H1 (cell line): ENCODE measurements at places on chromosomes 16 and 17. TPM values are rescaled to one million over a fixed set of nuclear protein-coding genes. Genes with fewer than 3 reads are reported as not detected.

Gene SRRM2
- 563 and 579 TPM in 2 replicates for total RNA-seq

Gene TP53TG3
- total RNA-seq = not detected in 2 replicates

Gene IRX3
- 1.6 and 2.9 TPM in 2 replicates for total RNA-seq

Gene FOXF1
- total RNA-seq = not detected in 2 replicates

Gene LYZL6
- not detected in 2 replicates for total RNA-seq

Gene RTN4RL1
- total RNA-seq = 0.11 TPM in 1 of 2 replicates, not detected in the other

Gene DNAAF8
- total RNA-seq = 0.17 TPM in 1 of 2 replicates, not detected in the other

DNA sequence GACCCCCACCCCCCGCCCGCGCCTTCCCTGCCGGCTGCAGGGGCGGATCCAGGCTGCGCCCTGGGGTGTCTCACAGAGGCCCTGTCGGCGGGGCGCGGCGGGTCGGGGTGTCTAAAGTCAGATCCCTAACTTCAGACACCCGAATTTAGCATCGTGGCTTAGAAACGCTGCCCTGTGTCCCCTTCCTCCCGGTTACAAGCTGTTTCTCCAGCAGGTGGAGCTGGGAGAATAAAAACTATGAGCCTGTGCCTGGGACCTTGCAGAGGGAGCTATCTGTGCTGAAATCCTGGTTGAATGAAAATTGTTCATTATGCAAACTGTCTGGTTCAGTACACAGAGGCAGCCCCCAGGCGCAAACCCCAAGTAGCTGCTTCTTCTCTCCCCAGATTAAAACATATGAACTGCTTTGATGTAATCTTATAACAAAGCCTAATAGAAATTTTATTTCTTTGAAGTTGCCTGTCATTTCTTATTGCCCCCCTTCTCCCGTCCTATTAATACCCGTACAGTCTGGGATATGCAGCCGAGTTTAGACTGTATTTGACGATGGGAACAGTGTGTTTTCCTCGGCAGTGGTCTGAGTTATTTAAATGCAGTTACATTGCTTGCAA, 79.0 kb downstream of the RPA1 start:
- no peak overlapping the region for H3K27ac ChIP-seq
- no peaks in the 10 kb centered on the region for H3K36me3 ChIP-seq
- no peak overlapping the region for H3K4me3 ChIP-seq
- peaks cover 85% of the 10 kb centered on the region for H3K27me3 ChIP-seq

GRCh38 chr17:76548378-76549214, 8.8 kb downstream of the PRCD start:
- H3K4me1 ChIP-seq = peaks cover 4% of the 10 kb centered on the region
- no peak for DNase-seq
- no peaks in the 10 kb centered on the region for H3K27me3 ChIP-seq
- no peaks in the 10 kb centered on the region for H3K36me3 ChIP-seq
- no peak overlapping the region for H3K27ac ChIP-seq
- no peak overlapping the region for H3K4me3 ChIP-seq

DNA sequence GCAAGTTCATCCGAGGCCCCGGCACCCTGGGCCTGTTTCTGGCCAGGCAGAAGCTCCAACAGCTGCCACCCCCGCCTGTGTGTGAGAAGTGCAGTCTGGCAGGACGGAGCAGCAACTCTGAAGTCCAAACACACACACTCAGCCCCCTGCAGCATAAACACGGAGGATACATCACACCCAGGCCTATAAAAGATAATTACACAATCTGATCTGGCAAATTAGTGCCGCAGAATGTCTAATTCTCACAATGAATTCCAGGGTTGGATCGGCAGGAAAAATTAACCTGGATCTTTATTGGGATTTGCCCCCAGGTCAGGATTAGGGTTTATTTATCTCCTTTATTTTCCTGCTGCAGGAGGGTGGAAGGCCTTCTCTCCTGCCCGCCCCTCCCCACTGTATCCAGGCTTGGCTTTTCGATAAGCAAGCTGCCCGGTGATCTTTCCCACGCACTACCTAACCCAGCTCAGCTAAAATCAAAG, 311.4 kb downstream of the SOX9 start:
- H3K4me3 ChIP-seq = no peak overlapping the region
- H3K36me3 ChIP-seq = no peaks in the 10 kb centered on the region
- H3K27me3 ChIP-seq = no peaks in the 10 kb centered on the region
- H3K4me1 ChIP-seq = no peaks in the 10 kb centered on the region
- no peak for DNase-seq
- H3K27ac ChIP-seq = no peak overlapping the region

DNA sequence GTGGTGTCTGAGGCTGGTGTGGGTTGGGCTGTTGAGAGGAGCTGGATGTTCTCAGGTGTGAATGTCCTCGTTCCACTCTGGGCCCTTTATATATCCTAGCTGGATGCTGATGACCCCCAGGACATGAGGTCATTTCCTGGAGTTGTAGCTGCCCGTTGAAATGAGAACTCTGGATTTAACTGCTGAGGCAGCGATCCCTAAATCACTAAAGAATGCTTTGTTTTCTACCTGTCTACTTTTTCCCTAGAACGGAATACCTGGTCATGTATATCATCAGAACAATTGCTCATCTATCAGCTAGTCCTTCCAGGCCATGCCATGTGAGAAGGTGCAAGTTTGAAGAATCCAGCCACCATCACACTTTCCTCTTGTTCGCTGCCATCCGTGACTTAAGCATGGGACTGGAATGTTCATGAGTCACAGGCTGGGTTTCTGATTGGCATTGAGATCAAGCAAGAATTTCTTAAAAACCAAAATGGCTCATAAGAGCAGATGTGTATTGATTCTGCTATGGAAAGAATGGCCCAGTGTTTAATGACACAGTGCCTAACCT, at the start of gene KRTAP2-3:
Gene KRTAP2-3, minus strand, starts transcription at position 63 of the 553 bp plus-strand sequence. CDS start 64 bp downstream, outside the sequence.
- no peaks in the 10 kb centered on the region for H3K4me1 ChIP-seq
- no peak within 1 kb of the TSS for H3K4me3 ChIP-seq
- DNase-seq = no peak
- H3K36me3 ChIP-seq = no peaks in the 10 kb centered on the region
- H3K27ac ChIP-seq = no peak within 1 kb of the TSS

GRCh38 chr16:24141466-24141865, 114.7 kb upstream of the CACNG3 start:
- H3K36me3 ChIP-seq = no peaks in the 10 kb centered on the region
- H3K4me3 ChIP-seq = no peak overlapping the region
- H3K4me1 ChIP-seq = peaks cover 24% of the 10 kb centered on the region
- no peaks in the 10 kb centered on the region for H3K27me3 ChIP-seq

- H3K4me1 ChIP-seq = no peaks in the 10 kb centered on the region
- H3K36me3 ChIP-seq = no peaks in the 10 kb centered on the region
- H3K27me3 ChIP-seq = no peaks in the 10 kb centered on the region
- H3K4me3 ChIP-seq = no peak overlapping the region
- no peak for DNase-seq
These were observed 6.8 kb downstream of the CCL7 start for GRCh38 chr17:34276826-34277225.

DNA sequence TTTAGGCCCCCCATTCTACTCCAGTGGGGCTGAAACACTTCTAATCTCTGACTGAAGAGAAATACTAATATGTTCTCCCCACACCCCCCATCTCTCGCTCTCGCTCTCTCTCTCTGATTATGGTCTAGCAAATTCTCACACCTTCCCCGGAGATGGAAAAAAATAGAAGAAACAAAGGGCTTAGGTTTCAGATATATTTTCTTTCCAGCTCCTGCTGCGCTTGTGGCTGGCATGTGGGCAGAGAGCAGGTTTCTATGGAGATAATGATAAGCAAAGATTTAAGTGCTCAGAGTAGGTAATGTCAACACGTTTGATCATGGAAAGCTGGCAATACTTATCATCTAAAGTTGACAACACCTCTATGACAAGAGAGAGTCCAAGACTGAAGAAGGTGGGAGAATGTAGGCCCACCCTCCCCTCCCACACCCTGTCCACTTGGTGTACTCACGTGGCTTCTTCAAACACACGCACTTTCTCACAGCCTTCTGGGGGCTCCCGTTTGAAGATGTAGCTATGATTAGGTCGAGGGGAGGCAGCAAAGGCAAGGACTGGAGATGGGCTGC, 8.0 kb upstream of the SLC35B1 start:
- peaks cover 41% of the 10 kb centered on the region for H3K36me3 ChIP-seq
- no peak overlapping the region for H3K27ac ChIP-seq
- H3K27me3 ChIP-seq = no peaks in the 10 kb centered on the region

DNA sequence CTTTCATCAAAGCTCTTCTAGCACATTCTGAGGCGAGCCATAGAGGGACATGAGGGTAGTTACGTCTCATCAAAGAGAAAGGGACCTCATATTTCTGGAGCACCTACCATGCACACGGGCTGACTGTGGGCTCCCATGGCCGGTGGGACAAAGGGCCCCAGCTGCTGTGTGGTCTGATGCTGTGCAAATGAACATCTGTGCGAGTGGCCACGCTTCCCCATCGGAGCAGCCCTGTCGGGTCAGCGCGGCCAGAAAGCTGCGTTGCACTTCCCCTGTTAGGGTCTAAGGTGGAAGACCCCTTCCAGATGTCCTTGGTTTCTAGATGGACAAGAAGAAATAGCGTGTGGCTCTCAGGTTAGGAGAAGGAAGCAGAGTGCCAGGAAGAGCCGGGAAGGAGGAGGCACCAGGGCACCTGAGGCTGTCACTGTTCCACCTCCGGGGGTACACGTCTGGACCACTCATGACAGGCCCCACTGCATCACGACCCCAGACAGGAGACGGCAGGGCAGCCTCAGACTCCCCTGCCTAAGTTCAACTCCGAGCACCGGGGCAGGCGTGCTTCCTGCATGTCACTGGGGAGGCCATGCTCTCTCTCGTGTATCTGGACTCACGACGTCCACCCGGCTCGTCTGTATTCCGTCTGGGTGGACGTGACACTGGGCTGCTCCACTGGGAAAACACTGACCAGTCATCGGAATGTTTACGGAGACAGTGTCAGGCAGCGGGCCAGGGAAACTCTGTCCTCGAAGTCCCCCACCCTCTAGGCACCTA, 8.5 kb upstream of the BAIAP2 start:
- H3K27ac ChIP-seq = no peak overlapping the region
- H3K4me3 ChIP-seq = no peak overlapping the region

- H3K4me1 ChIP-seq = peaks cover 20% of the 10 kb centered on the region
- no peak for DNase-seq
- no peaks in the 10 kb centered on the region for H3K36me3 ChIP-seq
- no peak overlapping the region for H3K4me3 ChIP-seq
- H3K27me3 ChIP-seq = no peaks in the 10 kb centered on the region
These were observed 163.8 kb downstream of the RPTOR start for GRCh38 chr17:80708480-80708879.

GRCh38 chr17:46795379-46795952, 23.0 kb downstream of the WNT3 start:
- no peaks in the 10 kb centered on the region for H3K36me3 ChIP-seq
- peaks cover 8% of the 10 kb centered on the region; the same call in 1 of the 2 replicates for H3K27me3 ChIP-seq

DNA sequence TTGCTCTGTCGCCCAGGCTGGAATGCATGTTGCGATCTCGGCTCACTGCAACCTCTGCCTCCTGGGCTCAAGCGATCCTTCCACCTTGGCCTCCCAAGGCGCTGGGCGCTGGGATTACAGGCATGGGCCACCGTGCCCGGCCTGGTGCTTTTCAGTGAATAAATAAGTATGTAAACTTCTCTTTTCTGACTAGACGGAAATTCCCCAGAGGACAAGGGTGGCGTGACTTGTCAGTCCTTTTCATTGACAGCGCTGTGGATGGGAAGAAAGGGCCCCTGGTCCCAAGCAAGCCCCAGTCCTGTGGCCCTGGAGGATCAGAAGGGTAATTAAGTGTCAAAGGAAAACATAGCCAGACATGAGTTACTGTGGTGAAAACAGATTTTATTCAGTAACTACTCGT, 9.6 kb upstream of the SPN start:
- no peak for DNase-seq
- no peak overlapping the region for H3K27ac ChIP-seq
- no peaks in the 10 kb centered on the region for H3K36me3 ChIP-seq
- H3K27me3 ChIP-seq = no peaks in the 10 kb centered on the region

- H3K4me3 ChIP-seq = no peak overlapping the region
- no peaks in the 10 kb centered on the region for H3K36me3 ChIP-seq
- DNase-seq = no peak
- H3K27ac ChIP-seq = no peak overlapping the region
- no peaks in the 10 kb centered on the region for H3K27me3 ChIP-seq
- H3K4me1 ChIP-seq = no peaks in the 10 kb centered on the region
These were observed 78.2 kb downstream of the HLF start for GRCh38 chr17:55342800-55343585.

DNA sequence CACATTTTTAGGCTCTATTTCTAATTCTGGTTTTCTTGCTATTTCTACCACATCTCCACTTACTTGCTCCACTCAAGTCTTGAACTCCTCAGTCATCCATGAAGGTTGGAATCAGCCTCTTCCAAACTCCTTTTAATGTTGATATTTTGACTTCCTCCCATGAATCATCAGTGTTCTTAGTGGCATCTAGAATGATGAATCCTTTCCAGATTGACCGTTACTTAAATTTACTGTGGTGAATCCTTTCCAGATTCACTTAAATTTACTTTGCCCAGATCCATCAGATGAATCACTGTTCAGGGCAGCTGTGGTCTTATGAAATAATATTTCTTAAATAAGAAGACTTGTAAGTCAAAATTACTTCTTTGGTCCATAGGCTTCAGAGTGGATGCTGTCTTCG, 32.4 kb downstream of the CLTC start:
- H3K36me3 ChIP-seq = peaks cover 14% of the 10 kb centered on the region
- no peaks in the 10 kb centered on the region for H3K4me1 ChIP-seq
- no peak overlapping the region for H3K27ac ChIP-seq
- H3K4me3 ChIP-seq = no peak overlapping the region
- no peak for DNase-seq
- H3K27me3 ChIP-seq = no peaks in the 10 kb centered on the region
